Epithelial cell of alveolus of lung (primary cell): ENCODE measurements at places on chromosomes 1 and 21. TPM values are rescaled to one million over a fixed set of nuclear protein-coding genes. Genes with fewer than 3 reads are reported as not detected.

The ANGPTL3 gene
- total RNA-seq, result not detected in 2 replicates

The MYOM3 gene
- total RNA-seq, result 0.08 and 0.13 TPM in 2 replicates

The CR2 gene
- not detected in 2 replicates for total RNA-seq

The KLF17 gene
- not detected in 2 replicates for total RNA-seq

The DMBX1 gene
- not detected in 2 replicates for total RNA-seq
